ENCODE measurements at places on chromosomes 11 and 22. TPM values are rescaled to one million over a fixed set of nuclear protein-coding genes. Genes with fewer than 3 reads are reported as not detected.

Gene ART1
- not detected for total RNA-seq

Gene C11orf86
- not detected for total RNA-seq

Gene ACTN3
- total RNA-seq: not detected

Gene POU2F3
- total RNA-seq: not detected

Gene CSNK2A3
- total RNA-seq: 4.1 TPM

Gene KRTAP5-5
- total RNA-seq: not detected

Gene MS4A12
- total RNA-seq: not detected

Gene CELSR1
- total RNA-seq: 1.3 TPM

Gene OR52I1
- total RNA-seq: not detected

Gene DUSP8
- 0.40 TPM for total RNA-seq

Gene FERMT3
- total RNA-seq: 124 TPM

Gene MMP12
- total RNA-seq: not detected

Gene MAJIN
- total RNA-seq: not detected

Gene PVALB
- not detected for total RNA-seq

Gene NTM
- 0.66 TPM for total RNA-seq

Gene CCND1
- 295 TPM for total RNA-seq

Gene CREB3L1
- 2.4 TPM for total RNA-seq

Gene KCNE3
- 0.53 TPM for total RNA-seq

Gene APOA4
- total RNA-seq: not detected

Gene OR4D5
- not detected for total RNA-seq

Gene GNAZ
- total RNA-seq: 3.6 TPM

Gene ALG9
- total RNA-seq: 38.5 TPM

Gene IL17RA
- total RNA-seq: 13.0 TPM

Gene YAP1
- 57.7 TPM for total RNA-seq

Gene APOL3
- total RNA-seq: 35.8 TPM

Gene MIOX
- not detected for total RNA-seq

Gene MS4A14
- total RNA-seq: not detected

Gene PATE4
- total RNA-seq: not detected

Gene TOLLIP
- total RNA-seq: 23.0 TPM

Gene APOBEC3B
- total RNA-seq: 5.9 TPM

Gene OR52H1
- not detected for total RNA-seq

Gene ROBO4
- total RNA-seq: 265 TPM

Gene GLYATL2
- not detected for total RNA-seq

Gene RANGAP1
- total RNA-seq: 121 TPM

Gene NOL12
- total RNA-seq: 21.1 TPM

Gene C22orf15
- 0.36 TPM for total RNA-seq

Gene PKDREJ
- total RNA-seq: under 0.01 TPM

Gene SLC17A6
- total RNA-seq: not detected

Gene CYTH4
- total RNA-seq: 0.13 TPM

Gene NFAM1
- total RNA-seq: not detected

Gene GTF2H1
- total RNA-seq: 84.8 TPM

Gene KRTAP5-2
- not detected for total RNA-seq

Gene ZP1
- total RNA-seq: not detected

Gene TMPRSS5
- total RNA-seq: 0.22 TPM

Gene BEST1
- total RNA-seq: under 0.01 TPM

Gene NEFH
- 1.6 TPM for total RNA-seq

Gene OR2AG1
- total RNA-seq: not detected

Gene SLC25A17
- 23.8 TPM for total RNA-seq
